Fibroblast of skin of abdomen (primary cell): ENCODE measurements at places on chromosomes 5 and 9.
A peak's percentile ranks its signal among the peaks of the same experiment; 100 is the strongest.

DNA sequence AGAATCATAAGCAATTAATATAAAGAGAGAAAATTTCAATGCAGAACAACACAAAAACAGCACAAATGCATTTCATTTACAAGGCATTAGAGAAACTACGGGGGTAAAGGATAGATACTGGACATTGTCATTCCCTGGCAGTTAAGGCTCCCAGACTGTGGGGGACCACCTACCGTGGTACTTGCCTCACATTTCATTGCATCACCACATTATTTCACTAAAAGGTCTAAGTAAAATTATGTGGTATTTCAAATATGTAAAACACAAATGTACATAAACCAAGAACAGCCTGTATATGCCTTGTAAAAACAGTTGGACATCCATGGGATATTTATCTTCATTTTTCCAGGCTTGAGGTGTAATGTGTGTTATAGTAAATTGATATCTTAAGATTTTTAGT lies 571.2 kb upstream of the ZNF462 start:
- DNase-seq, result peak; percentile 43

DNA sequence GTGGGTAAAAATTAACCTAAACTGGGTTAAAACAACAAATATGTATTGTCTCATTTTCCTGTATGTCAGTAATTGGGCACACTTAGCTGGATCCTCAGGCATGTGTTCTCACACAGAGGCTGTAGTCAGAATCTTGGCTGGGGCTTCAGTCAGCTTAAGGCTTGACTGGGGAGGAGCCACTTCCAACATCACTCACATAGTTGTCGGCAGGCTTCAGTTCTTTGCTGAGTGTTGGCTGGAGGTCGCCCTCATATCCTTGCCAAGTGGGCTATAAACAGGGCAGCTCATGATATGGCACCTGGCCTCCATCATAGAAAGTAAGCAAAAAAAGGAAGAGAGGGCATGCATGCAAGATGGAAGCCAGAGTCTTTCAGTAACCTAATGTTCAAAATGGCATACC lies 173.0 kb downstream of the GIN1 start:
- DNase-seq, result no peak

- DNase-seq, result no peak
These were observed 140.4 kb upstream of the ADRA1B start for GRCh38 chr5:159775890-159776289.

DNA sequence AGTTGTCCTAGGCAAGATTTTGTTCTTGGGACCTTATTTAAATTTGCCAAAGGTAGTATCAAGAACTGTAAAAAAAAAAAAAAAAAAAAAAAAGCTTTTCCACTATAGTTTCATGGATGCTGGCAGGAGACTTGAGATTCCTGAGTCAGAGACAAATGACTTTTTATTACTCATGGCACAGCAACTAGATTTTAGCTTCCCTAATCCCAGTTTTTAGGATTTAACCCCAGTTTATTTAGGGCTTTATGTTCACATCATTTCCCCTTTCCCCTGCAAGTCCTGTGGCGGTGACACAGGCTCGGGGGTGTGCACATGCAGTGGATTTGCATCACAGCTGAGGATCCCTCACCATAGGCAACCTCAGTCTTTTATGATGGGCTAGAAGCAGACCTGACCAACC lies 144.9 kb downstream of the GOLPH3 start:
- peak; percentile 57 for DNase-seq

DNA sequence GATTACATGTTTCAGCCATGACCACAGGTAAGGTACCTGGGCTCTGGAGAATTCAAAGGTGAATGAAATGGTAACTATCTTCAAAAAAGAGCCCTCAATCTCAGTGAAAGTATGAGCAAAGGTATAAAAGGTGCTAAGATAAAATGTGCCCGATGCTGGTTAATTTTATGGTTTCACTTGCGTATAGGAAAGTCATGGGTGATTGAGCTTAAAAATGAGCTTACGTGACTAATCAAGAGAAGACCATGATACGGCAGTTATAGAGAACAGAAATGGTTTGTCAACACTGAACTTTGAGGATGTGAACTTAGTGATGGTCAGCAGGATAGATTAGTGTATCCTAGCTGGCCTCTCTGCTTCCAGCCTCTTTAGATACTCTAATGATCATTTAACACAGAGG lies 320.1 kb downstream of the DEPDC1B start:
- no peak for DNase-seq

DNA sequence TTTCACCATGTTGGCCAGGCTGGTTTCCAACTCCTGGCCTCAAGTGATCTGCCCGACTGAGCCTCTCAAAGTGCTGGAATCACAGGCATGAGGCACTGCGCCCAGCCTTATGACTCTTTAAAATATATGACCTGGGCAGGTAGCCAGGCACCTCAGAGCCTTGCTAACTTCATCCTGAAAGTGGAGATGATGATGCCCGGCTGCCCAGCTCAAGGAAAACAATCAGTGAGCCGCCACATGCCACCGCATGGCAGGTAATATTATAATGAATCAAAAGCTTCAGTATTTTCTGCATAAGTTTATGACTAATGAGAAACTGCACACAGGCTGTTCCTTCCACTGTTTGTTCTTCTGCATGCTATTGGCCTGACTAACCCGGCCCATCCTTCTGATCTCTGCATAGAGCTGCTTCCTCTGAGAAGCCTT lies 30.4 kb upstream of the DMRT1 start:
- no peak for DNase-seq

DNA sequence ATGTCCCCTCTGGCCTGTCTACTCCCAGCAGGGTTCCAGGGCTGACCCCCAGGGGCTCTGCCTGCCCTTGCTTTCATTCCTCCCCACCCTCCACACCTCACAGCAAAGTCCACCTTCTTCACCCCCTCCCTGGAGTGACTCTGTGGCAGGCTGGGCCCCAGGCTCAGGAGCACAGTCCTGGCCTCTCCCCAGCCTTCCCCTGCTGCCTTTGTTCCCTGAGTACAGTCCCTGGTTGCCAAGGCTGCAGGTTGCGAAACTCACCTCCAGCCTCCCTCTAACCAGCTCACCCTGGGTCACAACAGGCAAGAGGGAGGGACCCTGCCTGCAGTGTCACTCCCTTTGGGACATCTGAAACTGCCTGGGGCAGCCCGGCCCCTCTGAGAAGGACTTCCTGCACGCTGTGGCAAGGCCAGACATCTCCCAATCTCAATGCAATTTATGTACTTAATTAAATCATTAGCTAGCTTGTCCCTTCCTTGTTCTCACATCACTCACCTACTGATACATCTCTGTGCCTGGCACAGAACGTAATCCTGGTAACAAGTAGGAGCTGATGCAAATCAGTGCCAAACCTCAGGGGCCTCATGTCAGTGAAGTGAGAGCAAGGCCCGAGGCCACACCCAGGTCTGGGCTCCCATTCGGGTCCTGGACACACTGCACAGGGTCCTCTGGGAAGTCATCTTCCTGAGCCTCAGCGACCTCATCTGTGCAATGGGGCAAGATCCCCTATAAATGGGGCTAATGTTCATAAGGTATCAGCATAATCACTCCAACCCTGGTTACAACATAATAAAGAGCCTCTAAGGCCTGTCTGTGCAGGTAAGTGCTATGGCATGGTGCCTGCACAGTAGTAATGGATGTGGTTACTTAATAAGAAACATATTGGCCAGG lies 27.3 kb upstream of the TRIM14 start:
- DNase-seq, result no peak

- peak; percentile 86 for DNase-seq
These were observed 16.8 kb downstream of the NR3C1 start for GRCh38 chr5:143386725-143387124.

- no peak for DNase-seq
These were observed 145.1 kb upstream of the IRX4 start for GRCh38 chr5:2027790-2028189.

GRCh38 chr5:1255081-1255561 lies 29.9 kb downstream of the SLC6A18 start:
- no peak for DNase-seq

DNA sequence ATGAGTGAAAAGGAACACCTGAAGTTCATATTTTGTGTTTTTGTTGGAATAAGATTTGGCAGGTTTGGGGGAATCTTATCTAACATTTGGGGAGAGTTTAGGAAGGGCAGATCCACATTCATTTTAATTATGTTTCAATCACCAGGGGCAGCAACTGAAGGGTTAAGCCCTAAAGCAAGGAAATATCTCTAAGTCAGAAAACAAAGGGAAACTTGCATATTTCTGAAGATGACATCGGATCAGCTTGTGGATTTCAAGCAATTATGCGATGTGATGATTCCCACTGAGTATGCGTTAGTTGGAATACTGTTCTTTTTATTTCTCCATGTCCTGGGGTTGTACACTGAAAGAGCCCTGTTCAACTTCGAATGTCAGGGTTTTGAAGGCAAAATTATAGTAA lies 59.8 kb upstream of the NFIB start:
- DNase-seq, result peak; percentile 28

DNA sequence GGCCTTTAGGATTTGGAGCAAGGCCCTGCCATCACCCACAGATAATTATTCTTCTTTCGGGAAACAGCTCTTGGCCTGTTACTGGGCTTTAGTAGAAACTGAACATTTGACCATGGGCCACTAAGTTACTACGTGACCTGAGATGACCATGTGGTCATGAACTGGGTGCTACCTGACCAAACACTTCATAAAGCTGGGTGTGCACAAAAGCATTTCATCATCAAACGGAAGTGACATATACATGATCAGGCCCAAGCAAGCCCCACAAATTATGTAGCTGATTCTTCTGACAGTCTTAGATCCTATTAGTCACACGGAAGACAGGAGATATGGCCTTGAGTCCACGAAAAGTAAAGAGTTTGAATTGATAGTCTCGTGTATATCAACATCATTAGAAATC lies 130.9 kb upstream of the FBN2 start:
- DNase-seq, result no peak

DNA sequence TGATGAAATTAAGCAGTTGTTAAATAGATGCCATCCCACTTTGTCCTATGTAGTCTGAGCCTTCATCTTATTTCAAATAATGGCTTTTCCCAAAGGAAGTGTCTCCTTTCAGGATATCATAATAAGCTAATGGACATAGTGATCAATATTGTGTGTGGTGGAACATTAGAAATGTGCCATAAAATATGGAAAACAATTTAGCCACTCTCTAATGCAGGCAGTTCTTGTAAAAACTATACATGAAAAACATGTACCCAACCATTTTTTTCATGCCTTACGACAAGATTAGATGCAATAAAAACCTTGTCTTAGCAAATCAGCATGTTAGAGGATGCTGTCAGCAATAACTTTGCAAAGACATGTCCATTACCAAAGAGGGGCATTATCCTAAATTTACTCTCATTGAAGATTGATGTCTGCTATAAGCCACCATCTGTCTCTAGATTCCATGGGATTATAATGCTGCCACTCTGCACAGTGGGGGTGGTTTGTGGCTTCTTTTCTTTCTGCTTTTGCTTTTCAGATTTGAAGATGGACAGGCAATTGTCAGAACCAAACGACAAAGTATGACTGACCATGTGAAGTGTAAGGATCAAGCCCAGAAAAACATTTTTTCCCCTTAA lies 724.0 kb upstream of the ZNF608 start:
- DNase-seq, result no peak

DNA sequence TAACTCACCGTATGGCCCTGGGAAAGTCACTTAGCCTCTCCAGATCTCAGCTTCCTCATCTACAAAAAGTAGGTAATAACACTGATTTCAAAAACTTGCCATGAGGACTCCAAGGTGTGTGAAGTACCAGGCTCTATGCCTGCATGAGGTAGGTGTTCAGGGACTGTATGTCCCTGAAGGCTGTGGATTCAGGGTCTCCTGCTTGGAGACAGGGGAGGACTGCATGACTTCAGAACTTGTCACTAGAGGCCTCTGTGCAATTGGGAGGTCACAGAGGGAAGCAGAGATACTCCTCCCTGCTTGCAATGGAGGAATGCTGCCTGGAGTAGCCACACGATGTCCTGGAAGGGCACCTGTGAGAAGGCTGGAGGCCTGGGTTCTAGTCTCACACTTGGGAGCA lies 2.2 kb downstream of the PDGFRB start:
- DNase-seq, result no peak

GRCh38 chr9:85940275-85940831 lies 593 bp upstream of the NAA35 start:
- DNase-seq, result no peak

GRCh38 chr5:158573829-158574228 lies 525.9 kb downstream of the EBF1 start:
- no peak for DNase-seq
